NCI-H510A (cell line): ENCODE measurements at places on chromosomes 3 and 15.

GRCh38 chr3:73098873-73099272 lies 37.4 kb downstream of the EBLN2 start:
- no peak for DNase-seq

DNA sequence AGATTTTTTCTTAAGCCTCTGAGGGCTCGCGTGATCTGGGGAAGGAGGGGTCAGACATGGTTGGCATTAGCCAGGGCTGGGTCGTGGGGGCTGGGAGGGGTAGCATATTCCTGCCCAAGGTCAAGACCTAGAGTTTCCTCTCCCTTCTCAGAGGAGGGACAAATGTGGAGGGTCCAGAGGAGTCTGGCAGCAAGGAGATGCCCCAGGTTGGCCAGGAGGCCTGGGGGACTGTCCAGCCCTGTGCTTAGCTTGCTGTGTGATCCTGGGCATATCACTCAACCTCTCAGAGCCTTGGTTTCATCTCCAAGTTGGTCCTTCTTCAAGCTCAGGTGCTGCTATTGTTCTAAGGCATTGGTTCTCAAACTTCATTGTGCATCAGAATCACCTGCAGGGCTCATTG lies 9.1 kb upstream of the CAMP start:
- no peak for DNase-seq

GRCh38 chr3:143812481-143812880 lies 35.8 kb downstream of the SLC9A9 start:
- DNase-seq, result no peak

- no peak for DNase-seq
These were observed 476.0 kb downstream of the MFSD1 start for GRCh38 chr3:159277814-159278213.

DNA sequence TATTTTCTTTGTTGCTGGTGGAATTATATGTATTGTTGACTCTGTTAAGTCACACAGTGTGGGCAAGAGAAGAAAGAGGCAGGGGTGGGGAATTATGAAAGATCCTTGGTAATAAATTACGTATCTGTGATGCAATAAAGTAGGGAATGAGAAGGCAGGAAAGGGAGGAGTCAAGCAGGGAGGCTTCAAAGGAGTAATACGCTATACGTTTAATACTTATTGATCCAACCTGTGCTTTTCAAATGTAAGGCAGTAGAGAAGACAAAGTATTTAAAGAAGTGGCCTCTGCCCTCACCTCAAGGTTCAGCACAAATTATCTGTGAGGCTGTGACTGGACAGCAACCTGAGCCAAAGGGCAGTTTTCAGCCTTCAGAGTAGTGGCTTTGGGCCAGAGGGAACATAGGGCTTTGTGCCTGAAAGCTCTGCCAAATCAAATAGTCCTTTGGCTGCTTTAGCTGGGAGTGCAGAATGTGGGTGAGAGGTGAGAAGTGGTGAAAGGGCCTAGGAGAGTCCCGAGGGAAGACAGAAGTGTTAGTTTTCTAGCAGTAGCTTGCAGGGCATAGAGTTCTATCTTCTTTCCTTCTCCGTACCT lies 1.2 kb upstream of the PLIN1 start:
- no peak for DNase-seq

DNA sequence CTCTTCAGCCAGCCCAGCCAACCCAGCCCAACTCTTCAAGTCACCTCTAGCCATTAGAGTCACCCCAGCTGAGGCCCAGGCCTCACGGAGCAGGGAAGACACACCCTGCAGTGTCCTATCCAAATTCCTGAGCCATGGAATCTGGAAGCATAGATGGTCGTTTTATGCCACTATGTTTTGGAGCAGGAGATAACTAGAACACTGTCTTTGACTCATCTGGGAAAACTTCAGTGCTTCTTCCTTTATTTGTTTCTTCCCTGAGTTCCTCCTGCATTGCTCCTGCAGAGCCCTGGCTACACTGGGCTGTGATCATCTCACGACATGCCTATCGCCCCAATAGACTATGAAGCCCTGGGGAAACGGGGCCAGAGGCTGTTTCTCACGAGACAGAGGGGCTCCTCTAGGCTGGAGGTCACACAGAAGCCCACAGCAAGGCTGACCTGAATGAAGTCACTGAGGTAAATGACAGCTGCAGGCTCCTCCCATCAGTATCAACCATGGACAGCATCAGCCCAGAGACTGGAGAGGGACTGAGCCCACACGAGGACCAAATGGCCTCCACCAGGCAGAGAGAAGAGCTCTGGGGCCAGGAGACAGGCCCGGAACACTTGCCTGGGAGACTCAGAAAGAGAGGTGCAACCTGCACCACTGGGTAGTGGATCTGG lies 22.7 kb downstream of the CRABP1 start:
- no peak for DNase-seq

DNA sequence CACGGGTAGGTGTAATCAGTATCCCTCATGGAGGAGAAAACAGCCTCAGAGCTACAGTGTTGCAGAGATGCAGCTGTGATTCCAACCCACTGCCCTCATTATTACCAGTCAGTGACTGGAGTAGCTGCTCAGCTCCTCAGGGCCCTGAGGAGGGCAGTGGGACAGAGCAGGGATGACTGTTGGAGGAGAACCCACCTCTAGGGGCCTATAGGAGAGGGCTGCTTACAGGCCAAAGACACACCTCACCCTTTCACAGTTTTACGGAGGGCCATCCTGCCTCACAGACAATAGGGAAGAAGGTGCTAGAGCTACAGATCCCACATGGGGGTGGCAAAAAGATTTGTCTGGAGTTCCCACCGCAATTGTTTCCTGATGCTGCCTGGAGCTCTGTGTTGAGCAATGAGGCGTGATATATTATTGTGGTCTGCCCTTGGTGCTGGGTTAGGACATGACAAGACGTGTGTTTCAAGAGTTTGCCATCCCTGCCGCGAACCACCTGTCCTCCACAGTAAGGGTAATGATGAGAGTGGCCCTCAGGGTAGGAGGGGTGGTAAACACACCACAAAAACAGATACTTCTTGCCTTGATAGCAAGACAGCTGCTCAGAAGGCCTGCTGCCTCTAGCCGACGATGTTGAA lies 140.5 kb upstream of the TPM1 start:
- DNase-seq, result no peak

GRCh38 chr3:125478326-125478725 lies 41.7 kb downstream of the SNX4 start:
- DNase-seq, result no peak

DNA sequence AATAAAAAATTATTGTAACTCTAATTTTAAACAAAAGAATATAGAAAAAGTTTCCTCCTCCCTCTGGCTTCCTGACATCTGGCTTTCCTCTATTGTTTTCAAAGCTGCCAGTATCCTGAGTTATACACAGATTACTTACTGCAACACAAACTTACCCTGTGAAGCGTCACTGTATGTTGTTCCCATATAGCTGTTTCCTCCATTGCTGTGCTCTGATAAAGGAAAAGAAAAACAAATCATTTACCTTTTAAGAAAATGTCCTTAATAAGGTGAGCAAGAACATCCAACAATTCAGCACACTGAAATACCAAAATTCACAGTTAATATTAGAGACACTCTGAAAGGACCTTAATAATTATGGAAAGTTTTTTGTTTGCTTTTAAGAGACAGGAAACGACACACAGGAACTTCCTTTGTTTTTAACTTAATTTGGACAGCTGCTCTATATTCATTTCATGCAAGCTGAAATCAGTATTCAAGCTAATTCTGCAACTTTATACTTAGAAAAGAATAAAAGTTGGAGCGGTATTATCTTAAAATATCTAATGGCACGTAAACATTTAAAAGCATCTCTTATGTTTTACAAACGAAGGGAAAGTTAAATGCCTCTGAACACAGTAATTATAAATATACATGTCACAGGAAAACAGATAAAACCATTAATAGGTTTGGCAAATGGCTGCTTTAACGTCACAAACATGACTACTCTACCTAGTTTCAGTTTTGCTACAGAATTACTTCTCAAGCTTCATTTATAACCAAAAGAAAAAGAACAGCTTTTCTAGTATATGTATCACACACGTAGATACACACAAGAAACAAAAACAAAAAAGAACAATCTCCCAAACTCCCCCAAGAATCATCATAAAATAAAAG lies 21.5 kb downstream of the TJP1 start:
- DNase-seq, result no peak

- DNase-seq, result no peak
These were observed 71.2 kb upstream of the SOX14 start for GRCh38 chr3:137692803-137693431.

- DNase-seq, result no peak
These were observed 71.5 kb downstream of the CERS3 start for GRCh38 chr15:100457201-100457600.

- no peak for DNase-seq
These were observed 32.1 kb upstream of the PCSK6 start for GRCh38 chr15:101521591-101521990.

GRCh38 chr15:100042558-100042957 lies 299.2 kb downstream of the ADAMTS17 start:
- DNase-seq, result no peak

- no peak for DNase-seq
These were observed 617.6 kb upstream of the UBE2E2 start for GRCh38 chr3:22585504-22585903.

DNA sequence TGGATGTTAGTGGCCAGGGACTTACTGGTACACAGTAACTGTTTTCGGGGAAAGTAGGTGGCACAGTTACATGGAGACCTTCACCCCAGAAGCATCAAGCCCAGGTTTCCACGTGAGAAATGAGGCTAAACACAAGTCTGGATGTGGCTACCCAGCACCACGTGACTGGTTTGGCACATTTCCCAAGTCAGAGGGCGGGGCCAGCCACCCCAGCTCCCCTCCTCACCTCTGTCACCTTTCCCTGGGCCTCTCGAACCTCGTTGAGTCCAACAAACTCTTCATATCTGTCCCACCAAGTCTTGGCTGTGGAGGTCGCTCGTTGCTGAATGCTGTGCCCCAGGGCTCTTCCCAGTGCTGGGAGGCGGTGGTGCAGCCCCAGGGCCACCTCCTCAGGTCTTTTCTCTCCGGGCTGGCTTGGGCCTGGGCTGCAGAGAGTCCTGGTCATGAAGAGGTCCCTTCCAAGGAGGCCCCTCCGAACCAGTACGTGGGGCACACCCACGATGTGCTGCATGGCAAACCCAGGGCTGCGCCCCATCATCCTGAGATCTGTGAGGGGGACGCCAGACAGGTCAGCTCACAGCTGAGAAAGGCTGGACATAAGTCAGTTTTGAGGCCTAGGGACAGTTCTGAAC lies 4.8 kb upstream of the PLXNB1 start:
- DNase-seq, result no peak

- DNase-seq, result no peak
These were observed 4.8 kb downstream of the ARHGEF3 start for GRCh38 chr3:56796996-56797395.

DNA sequence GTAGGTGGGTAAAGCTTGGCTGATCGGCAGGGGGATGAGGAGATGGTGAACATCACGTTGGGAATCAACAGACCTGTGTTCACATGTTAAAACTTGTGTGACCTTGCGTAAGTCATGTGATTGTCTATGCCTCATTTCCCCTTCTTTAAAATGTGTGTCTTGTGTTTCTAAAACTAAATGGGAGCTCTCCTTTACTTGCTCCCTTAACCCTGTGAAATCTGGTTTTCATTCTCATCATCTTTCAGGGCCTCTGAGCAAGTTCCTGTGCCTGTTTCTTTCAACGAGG lies 29.7 kb upstream of the IREB2 start:
- no peak for DNase-seq

- DNase-seq, result no peak
These were observed 5.7 kb downstream of the EXOSC7 start for GRCh38 chr3:44981751-44982150.

- no peak for DNase-seq
These were observed 101.4 kb upstream of the GOLIM4 start for GRCh38 chr3:168197162-168197561.

DNA sequence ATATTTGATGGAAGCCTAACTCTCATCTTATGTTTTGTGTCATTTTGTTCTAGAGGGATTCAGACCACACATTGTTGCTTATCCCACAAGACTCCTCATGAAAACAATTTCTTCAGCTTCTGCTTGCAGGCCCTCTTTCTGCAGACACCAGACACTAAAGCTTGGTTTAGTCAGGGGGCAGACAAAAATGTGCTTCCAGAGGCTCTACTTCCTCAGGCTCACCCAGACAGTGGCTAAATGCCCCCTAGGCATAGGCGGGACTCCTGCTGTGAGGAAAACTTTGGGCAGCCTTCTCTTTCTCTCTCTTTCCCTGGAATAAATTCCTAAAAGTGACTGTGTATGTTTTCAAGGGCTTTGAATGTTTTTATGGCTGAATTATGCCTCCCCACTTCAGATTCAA lies 435.4 kb upstream of the ATP11B start:
- no peak for DNase-seq

DNA sequence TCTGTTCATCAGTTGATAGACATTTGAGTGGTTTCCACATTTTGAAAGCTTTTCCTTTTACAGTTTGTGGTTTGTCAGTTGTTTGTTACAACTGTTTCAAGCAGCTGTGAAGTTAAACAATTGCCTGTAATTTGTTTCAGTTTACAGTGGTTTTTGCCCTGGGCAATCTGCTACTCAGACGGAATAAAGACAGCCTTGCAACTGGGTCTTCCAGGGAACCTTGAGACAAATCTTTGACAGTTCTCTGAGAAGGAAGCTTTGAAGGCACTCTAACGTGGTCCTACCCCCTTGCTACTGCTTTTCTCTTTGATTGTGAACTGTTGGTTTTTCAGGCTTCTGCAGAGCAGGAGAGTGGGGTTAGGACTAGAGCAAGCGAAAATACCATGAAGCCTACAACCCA lies 28.0 kb downstream of the LRRC28 start:
- DNase-seq, result no peak

GRCh38 chr3:89521328-89521727 lies 413.9 kb downstream of the EPHA3 start:
- DNase-seq, result no peak

- no peak for DNase-seq
These were observed 107.8 kb downstream of the MYRIP start for GRCh38 chr3:39917065-39917773.

DNA sequence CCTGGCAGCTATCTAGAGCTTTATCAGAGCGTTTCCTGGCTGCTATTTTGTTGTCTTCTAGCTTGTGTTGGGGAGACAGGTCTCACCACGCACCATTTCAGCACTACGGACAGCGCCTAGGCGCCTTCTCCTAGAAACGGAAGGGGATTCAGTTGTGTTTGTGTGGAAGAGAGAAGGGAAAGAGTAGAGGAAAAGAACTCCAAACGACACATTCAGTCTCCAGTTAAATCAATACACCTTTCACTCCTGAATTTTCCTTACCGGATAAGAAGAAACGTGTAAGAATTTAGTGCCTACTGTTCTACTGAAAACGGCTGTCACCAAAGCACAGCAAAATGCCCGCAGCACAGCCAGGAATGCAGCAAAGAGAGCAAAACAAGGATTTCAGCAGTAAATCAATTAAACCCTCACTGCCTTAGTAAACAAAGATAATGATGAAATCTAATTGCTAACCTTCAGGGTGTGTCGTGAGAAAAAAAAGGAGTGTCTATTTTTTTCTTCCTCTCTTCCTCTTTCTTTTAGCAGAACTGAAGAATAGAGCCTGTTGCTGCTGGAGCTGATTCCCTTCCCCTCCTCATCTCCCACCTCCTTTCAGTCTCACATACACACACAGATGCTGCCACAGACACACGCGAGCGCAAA lies 412 bp upstream of the CTXN2 start:
- DNase-seq, result no peak
